ENCODE measurements at places on chromosomes 7 and 10.

- no peak for DNase-seq
These were observed 45.2 kb upstream of the RELN start for GRCh38 chr7:104034679-104035078.

DNA sequence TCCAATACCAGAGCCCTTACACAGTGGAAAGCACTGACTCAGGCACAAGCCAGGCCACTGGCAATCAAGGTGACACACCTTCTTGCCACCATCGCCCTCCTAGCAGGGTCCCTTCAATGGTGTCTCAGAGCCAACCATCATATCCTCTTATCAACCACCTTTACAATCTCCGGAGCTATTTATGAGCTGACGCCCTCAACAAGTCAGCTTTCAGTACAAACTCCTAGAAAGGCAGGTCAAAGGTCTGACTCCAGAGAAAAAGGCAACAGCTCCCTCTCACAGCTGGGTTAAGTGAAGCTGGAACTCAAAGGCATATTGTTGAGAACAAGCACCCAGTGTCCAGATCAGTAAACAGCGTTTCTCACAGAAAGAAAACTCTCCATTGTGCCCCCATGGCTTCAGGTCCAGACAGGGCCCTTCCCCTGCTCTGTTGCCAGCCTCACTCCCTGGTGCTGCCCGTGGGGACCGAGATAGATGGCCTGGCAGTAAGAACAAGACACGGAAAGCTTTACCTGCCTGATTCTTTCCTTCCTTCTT lies 2.4 kb downstream of the ZNF3 start:
- DNase-seq, result no peak

GRCh38 chr7:23968791-23969190 lies 258.8 kb downstream of the STK31 start:
- DNase-seq, result no peak

- DNase-seq, result no peak
These were observed 68.3 kb upstream of the FAM171A1 start for GRCh38 chr10:15439341-15439842.
